ENCODE measurements at places on chromosomes 11 and 22.

GRCh38 chr22:38335077-38335476 lies 17.8 kb upstream of the CSNK1E start:
- no peak for DNase-seq

GRCh38 chr11:6390718-6391469 lies 620 bp downstream of the SMPD1 start:
- no peak for DNase-seq

- DNase-seq = no peak
These were observed 127.6 kb downstream of the MPPED2 start for GRCh38 chr11:30458541-30458940.

DNA sequence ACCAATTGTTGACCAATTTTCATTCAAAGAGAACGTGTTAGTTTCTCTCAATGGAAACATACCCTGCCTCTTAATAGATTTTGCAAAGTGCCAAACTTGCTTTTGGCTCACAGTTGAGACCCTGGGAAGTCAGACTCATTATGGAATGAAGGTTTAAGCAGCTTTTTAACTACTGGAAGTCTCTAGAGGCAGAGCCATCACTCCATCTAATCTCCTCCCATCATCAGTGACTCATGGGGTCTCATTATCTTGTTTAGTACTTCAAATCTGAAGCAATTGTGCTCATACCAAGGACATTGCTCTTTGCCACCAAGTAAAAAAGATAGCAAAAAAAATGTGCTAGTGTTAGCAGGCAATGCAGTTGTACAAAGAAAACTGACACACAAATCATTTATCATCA lies 537.1 kb upstream of the LRRC4C start:
- peak; percentile 62 for DNase-seq

GRCh38 chr11:12914400-12914912 lies 94.7 kb upstream of the RASSF10 start:
- peak; percentile 94 for DNase-seq
